Caki2 (cell line): ENCODE measurements at places on chromosomes 2 and 18. TPM values are rescaled to one million over a fixed set of nuclear protein-coding genes. Genes with fewer than 3 reads are reported as not detected.

- no peak for DNase-seq
Observed at GRCh38 chr18:10041180-10041579, 127.4 kb downstream of the VAPA start.

GRCh38 chr2:234770031-234770506, 181.7 kb upstream of the SH3BP4 start:
- no peak for DNase-seq

- no peak for DNase-seq
Observed at GRCh38 chr2:75324861-75325284, 125.6 kb upstream of the TACR1 start.

- no peak for DNase-seq
Observed at GRCh38 chr18:60196836-60197606, 175.6 kb downstream of the MC4R start.

DNA sequence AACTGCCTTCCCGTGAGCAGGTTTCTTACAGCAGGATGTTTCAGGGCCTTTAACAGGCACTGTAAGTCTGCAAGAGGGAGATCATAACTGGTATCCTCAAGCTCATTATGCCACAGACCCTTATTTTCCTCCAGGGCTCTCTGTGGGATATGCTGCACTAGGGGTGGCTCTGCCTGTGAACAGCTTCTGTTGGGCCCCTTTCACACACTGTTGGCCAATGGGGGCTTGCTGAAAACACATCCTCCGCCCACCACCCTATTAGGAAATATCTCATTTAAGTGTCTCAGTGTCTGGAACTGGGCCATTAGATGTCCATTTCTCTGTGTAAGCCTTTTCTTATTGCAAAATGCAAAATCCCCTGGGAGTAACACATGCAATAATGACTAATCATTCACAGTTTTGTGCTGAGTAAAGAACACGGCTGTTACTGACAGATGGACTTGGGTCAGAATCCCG, 414.3 kb upstream of the HS6ST1 start:
- DNase-seq = no peak

DNA sequence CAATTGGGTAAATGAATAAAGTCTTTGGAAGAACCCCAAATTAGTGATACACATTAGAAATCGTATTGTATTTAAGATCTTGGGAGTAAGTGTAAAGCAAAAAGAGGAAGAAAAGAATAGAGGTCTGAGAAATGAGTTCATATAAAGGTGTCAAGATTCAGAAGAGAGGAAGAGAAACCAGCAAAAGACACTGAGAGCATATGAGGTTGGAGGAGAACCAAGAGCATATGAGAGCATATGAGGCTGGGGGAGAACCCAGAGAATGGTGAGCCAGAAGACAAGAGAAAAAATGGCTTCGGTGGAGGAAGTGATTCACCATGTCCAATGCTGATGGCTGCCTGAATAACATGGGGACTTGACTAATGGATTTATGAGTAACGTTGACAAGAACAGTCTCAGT, 620.1 kb upstream of the GCFC2 start:
- DNase-seq = no peak

- no peak for DNase-seq
Observed at GRCh38 chr18:33700513-33700976, 122.5 kb downstream of the ASXL3 start.

DNA sequence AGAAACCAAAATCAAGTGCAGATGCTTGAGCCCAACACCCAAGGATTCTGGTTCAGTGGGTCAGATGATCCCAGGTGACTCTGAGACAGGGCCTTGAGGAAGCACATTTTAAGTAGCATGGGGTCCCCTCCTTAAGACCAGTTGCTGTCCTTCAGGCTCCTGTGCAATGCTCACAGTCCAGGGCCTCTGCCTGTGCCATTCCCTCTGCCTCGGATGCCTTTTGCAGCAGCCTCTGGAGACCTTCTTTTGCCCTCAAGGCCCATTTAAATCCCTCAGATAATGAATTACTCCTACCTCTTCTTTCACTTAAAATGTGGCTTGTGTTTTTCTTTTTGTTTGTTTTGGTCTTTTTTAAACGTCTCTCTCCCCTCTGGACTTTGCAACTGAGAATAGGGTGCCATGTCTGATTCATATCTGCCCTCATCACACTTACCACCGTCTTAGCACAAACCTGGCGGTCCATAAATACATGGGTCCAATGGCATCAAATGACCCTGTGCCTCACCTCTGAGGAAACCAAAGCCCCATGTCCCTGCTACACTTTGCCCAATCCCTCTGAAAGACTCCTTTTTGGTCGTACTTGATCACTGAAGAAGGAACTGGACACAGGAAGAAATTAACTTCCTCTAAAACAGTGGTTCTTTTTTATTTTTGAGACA, 14.2 kb downstream of the ACTG2 start:
- no peak for DNase-seq

DNA sequence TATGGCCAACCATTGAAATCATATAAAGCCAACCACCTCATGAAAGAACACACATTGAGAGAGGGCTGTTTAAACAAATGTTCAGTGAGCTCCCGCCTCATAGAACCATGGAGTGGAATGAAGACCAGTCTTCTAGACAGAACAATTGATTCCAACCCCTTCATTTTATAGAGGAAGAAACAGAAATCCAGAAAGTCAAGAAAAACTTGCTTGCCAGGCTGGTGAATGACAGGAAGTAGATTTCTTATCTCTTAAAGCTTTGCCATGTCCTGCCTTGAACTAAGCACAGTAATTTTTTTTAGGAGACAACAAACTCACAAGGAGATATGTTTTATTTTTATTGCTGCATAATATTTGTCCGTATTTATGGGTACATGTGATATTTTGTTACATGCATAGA, 16.5 kb upstream of the NRP2 start:
- DNase-seq = no peak

Gene ESCO1
- total RNA-seq = 10.0 and 11.8 TPM in 2 replicates

Gene CHRNG
- not detected in 2 replicates for total RNA-seq
